Stimulated activated CD4-positive, alpha-beta T cell treated with anti-CD3 and anti-CD28 coated beads, Interleukin-1b, Interleukin-23, amount 100 ng/mL, for 48 hours (primary cell): ENCODE measurements at places on chromosomes 7 and 10.

DNA sequence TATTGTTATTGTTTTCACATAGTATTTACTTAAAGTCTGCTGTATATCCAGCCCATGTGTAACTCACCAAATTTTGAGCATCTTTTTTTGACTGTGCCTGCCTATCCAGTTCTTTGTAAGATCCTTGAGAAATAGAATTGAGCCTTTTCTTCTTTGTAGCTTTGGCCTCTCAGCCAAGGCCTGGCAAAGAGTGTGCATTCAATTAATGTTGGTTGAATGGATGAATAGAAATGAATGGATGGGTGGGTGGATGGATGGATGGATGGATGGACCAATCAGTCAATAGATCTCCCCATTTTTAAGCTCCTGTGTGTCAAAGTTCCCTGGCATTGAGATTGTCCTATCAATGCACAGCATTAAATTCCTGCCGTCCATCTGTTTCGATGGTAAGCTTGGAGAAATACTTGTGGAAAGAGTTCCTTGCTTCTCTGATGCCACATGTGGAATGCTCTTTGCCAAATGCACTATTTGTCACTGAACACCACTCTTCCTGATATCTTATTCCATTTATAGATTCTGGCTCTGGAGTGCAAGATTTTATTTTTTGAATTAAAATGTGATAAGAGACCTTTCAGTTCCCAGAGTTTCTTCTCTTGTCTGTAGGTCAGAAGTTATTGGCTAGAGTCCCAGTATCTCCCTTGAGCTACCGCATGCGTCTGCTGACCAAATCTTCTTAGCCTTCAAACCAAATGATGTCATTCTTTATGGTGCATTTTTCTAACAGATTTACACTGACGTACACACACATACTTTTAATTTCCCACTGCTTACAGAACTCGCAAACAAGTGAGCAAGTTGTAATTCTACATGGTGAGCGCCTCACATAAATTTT, 20.7 kb upstream of the ADRB1 start:
- DNase-seq, result no peak

DNA sequence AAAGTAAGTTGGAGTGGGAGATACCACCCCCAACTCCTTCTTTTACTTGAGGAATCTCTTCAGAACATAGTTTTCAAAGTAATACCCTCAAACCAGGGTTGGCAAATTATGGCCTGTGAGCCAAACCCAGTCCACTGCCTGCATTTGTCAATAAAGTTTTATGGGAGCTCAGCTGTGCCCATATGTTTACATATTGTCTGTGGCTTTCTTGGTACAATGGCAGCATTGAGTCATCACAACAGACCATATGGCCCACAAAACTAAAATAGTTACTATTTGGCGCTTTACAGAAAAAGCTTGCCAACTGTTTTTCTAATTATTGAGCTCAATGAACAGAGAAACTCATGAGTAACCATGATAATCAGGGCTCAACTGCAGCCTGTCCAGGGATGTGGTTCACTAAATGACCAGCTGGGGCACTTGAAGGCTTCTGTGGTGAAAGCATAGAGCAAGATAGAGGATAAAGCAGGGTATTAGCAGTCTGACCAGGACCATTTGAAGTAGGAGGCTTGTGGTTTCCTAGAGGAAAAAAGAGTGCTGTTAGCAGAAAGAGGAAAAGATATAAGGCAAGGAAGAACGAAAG, 196.0 kb upstream of the GRB10 start:
- DNase-seq, result no peak

GRCh38 chr7:140230861-140231770, 54.3 kb upstream of the KDM7A start:
- peak; percentile 80 for DNase-seq

DNA sequence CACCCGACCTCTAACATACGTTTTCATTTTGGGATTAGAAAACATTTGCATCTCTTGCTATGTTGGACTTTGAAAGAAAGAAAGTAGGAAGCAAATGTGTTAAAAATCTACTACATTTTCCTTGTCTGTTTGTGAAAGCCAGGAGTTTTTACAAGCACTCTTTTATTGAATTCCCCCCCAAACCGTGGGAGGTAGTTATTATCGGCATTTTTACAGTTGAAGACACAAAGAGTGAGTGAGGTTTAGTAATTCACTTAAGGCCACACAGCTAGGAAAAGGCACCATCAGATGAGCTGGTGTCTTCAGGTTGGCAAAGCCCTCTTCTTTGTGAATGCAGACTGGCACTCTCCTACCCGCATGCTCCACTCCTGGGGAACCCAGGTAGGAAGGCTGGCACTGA, 23.5 kb upstream of the SFMBT2 start:
- no peak for DNase-seq

DNA sequence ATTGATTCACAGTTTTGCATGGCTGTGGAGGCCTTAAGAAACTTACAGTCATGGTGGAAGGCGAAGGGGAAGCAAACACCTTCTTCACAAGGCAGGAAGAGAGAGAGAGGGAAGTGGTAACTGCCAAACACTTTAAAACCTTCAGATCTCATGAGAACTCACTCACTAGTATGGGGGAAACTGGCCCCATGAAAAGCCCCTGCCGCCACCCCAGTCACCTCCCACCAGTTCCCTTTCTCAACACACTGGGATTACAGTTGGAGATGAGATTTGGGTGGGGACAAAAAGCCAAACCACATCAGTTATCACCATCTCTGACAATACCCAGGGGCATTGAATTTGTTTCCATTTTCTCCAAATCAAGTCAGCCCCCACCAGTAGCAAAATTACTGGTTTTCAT, 740.4 kb downstream of the GATA3 start:
- no peak for DNase-seq

- peak; percentile 83 for DNase-seq
Observed at GRCh38 chr7:76397409-76398183, 11.9 kb downstream of the SSC4D start.

DNA sequence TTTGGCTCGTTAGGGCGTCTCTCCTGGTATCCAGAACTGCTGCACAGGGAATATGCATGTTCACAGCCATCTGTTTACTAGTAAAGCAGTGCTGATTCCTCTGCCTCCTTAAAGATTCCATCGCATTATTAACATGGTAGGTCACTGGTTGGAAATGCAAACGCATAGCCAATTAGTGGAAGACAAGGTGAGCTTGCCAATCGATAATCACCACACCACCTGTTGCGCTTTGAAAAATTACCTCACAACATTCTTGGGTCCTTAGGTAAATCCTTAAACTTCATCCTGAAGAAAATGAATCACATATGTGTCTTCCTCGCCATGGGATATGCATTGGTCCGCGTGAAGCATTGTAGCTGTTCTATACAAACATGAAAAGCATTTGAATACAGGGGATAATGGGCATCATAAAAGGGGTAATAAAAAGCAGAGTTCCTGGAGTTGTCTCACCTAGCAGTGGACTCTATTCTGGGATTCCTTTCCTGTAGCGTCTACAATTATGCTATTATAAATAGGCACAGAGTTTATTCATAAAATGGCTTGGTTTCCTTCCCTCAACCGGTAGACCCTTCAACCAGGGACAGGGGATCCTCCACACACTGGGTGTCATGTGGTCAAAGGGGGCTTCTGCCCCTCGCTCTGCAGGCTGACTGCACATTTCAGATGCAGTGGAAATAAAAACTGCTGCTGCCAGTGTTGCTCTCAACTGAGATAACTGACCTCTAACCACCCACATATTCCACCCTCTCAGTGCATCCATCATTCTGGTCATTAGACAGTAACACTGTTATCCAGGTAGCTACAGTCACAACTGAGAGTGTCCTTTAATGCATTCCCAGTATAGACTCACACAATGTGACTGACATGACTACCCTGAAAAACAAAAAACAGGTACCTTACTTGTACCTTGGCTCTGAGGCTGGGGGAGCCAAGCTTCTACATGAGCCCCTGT, 389.2 kb upstream of the NFE2L3 start:
- no peak for DNase-seq

GRCh38 chr7:49812534-49812933, 39.1 kb downstream of the VWC2 start:
- no peak for DNase-seq

GRCh38 chr7:142910031-142910433, 23.5 kb downstream of the TRPV5 start:
- no peak for DNase-seq

DNA sequence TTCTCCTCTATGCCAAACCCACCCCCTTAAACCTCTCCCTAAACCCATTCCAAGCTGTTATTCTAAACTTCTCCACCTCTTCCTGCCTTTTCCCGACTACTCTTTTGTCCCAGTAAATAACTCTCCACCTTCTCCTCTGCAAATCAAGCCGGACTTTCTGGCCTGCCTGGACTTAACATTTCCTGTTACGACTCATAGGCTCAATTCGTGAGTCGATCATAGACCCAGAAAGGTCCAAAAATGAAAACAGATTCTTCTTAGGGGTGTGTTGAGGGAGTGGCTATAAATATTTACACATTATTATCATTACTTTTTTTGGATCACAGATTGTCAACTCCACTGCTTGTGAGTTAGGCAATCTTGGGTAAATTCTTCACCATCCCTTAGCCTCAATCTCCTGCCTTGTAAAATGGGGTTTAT, 59.0 kb upstream of the HABP2 start:
- no peak for DNase-seq
